Activated CD8-positive, alpha-beta memory T cell treated with anti-CD3 and anti-CD28 coated beads for 4 hours (primary cell): ENCODE measurements at places on chromosomes 1 and 21.

DNA sequence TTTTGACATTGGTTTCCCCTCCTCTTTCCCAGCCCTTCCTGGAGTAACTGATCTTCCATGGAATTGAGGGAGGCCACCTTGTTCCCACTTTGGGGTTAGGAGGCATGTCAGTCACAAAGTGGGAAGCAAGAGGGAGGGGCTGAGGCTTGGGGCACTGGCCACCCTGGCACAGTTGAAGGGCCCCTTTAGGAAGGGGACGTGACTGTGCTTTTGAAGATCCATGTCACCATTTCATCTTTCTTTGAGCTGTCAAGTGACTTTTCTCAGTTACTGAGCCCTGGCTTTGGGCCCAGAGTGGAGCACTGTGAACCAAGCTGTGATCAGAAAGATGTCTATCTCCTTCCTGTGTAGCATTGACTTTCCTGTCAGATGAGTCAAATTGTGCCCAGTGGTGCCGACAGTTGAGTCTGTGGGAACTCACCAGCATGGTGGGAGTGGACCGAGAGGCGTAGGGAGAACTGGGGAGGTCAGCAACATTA lies 38.5 kb upstream of the TDRD10 start:
- DNase-seq, result peak; percentile 17

DNA sequence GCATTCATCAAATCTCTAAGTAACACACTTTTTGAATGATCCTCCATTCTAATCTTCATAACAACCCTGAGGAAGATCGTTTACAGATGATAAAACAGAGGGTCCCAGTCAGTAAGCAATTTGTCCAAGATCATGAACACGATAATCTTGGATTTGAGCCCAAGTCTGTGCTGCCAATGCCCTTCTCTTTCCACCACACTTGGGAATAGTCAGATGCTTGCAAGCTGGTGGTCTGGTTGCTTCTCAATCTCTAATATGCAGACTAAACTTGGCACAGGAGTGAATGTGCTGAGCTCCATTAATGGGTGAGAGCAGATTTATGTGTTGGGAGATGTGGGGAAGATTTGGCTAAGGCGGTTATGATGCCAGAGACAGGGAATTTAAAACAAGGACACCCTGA lies 430.6 kb upstream of the DAB1 start:
- DNase-seq, result no peak

DNA sequence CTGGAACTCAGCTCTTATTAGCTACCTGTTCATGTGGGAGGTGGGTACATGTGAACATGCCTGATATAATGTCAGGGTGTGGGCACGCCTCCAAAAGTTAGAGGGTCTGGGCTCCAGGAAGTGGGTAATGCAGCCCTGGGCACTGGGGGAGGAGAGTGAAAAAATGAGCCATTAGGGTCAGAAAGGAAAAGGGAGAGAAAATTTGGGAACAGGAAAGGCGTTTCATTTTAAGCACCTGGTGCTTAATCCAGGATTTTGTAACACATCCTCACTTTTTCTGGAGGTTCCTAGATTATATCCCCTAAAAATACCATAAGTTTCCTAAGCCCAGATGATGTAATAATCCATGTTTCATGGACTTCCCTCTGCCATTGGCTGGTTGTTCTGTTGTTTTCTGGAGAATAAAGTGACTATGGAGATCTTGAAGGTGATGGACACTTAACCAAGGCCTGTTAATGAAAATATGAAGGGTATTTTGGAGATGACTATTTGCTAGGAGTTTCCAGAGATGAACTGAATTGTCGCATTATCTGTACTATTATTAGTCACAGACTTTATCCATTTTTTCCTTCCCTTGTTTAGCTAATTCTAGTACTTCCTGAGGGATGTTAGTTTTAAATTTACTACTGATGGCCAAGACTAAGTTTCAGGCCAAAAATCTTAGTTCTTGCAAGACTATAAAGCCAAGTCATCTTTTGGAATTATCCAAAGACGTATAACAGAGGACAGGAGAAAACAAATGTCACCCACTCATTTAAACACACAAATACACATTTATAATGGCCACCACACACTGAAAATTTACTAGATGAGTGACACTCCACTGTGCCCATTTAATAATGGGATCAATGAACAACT lies 24.4 kb upstream of the TARBP1 start:
- no peak for DNase-seq

DNA sequence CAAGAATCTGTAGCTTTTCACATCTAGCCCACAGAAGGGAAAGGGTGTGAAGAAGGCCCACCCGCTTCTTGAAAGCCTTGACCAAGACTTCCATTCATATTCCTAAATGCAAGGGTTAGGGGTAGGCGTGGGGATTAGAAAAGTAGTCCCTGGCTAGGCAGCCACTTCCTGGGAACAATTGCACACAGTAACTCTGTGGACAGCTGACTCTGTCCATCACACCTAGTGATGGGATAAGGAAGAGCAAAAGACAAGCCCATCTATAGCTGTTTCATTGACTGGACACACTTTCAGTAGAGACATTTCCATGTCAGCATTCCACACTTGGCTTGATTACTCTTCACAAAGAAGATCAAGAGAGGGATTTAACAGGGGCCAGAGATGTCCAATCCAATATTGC lies 294.2 kb downstream of the PBX1 start:
- no peak for DNase-seq

GRCh38 chr1:28199328-28200233 lies 23.1 kb upstream of the PTAFR start:
- DNase-seq, result peak; percentile 14

GRCh38 chr1:24720152-24720551 lies 25.1 kb upstream of the CLIC4 start:
- no peak for DNase-seq

DNA sequence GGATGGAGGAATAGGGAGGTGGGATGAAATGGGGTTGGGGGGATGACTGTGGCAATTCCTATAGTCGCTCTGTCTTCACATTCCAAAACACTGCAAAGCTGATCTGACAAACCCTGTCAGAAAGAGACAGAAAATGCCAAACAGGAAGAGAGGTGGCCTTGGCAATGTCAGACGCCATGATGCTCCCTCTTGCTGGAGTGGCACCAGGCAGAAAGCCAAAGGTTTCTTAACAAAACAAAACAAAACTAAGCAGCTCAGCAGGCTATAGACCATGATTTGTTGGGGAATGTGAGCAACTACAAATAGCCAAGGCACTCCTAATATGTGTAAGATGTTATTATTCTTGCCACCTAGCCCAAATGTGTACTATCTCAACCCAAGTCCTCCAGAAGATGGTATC lies 42.9 kb upstream of the PLA2G2C start:
- no peak for DNase-seq

DNA sequence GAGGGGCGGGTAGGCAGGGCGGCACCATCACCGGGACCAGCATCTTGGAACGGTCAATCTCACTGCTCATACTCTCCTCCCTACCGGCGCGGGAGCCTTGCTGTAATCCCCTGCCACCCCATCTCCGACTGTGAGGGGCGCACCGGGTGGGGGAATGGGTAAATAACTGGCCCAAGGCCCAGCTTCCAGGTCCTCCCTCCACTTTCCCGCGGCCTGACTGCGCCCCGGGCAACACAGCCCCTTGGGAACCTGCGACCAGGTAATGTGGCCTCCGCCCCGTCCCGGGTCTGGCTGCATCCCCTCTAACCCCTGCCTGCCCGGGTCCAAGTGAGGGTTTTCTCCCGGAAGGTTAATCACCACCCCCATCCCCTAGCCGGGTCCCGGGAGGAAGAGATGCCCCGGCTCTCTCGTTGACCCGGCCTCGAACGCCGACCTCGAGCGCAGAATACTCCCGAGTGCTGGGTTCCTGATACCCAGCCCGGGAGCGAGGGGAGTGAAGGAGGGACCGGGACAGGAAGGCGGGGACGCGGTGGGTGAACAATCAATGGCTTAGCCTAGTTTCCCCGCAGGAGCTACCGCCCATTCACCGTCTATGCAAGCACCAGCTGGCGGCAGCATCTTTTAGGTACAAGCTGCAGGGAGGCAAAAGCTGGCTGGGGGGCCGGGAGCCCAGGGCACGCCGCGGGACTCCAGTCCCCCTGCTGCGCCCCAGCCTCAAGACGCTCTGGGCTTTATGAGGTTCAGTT lies 5.9 kb upstream of the LHX9 start:
- no peak for DNase-seq

- no peak for DNase-seq
These were observed 75.3 kb downstream of the FOXJ3 start for GRCh38 chr1:42259739-42260064.

GRCh38 chr1:19079541-19080472 lies 123.3 kb upstream of the IFFO2 start:
- DNase-seq, result no peak

DNA sequence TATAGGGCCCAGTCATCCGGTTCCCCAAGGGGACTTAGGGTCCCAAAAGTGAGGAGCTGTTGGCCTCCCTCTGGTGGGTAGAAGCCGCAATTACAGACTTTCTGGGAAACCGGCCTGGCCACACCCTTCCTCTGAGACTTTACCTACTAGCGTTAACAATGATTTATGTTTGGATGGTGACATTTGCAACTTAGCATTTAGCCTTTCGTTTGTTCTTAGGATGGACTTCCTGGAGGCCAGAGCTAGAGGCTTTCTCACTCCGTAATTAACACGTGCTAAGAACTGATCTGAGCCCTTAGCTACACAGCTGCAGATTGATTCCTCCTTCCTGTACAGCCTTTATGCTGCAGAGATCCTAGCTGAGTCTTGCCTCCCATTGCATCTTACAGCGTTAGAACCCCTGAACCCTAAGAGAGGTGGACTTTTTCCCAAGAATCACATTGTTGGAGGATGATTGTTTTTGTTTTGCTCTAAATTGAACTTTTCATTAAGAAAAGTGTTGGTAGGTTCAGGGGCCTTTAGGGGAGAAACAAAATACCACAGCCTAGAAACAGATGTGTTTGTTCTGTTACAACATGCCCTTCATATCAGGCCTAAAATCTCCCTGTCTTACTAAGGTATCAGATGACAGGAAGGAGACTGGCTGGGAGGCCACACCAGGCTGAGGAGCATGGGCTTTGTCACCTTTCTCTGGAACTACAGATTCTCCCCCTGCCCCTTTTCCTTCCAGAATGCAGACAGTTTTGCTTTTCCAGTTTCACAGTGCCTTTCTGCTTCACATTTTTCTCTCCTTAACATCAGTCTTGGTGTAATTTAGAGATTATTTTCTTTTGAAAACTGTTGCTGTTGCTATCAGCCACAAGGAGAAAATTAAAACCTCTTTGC lies 1.9 kb downstream of the S100A11 start:
- peak; percentile 23 for DNase-seq

DNA sequence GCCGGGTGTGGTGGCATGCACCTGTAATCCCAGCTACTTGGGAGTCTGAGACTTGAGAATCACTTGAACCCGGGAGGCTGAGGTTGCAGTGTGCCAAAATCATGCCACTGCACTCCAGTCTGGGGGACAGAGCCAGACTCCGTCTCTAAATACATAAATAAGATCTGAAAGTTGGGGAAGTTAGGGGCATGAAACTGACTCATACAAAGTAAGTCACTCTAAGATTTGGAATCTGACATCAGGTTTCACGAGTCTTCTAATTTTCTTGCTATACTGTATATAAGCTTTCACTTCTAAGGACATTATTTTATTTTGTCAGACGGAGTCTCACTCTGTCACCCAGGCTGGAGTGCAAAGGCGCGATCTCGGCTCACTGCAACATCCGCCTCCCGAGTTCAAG lies 30.1 kb downstream of the RNF19B start:
- DNase-seq, result no peak

GRCh38 chr1:26287811-26288210 lies 7.9 kb downstream of the SH3BGRL3 start:
- DNase-seq, result no peak

- DNase-seq, result no peak
These were observed 176.8 kb downstream of the HHIPL2 start for GRCh38 chr1:222370913-222371675.

DNA sequence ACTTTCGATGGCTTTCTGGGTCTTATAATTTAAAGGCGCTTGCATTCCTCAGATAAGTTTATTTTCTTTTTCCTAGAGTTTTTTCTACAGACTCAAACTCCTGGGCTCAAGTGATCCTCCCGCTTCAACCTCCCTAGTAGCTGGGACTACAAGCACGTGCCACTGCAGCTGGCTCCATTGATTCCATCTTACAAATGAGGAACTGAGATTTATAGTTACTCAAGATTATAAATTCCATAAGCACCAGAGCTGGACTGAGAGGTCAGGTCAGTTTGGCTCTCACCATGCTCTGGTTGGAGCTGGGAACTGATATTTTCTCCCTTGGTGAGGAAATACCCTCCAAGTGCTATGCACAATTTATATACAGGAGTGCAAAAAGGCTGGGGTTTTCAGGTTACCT lies 13.4 kb upstream of the PRPF38B start:
- DNase-seq, result no peak

DNA sequence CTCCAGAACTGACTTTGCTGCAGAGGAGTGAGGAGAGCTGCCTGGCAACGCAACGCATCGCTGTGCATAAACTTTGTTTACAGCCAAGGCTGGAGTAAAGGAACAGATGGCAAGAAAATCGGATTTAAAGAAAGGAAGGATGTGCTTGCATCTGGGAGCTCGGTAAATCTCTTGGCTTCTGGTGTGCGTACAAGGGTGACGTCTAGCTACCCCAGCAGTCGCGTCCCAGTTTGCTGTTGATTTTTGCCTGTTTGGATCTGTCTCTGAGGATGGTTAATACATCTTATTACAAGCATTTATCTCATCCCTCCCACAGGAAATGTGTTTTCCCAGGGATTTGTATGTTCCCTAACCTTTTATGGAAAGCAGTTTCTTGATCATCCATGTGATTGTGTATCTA lies 73.3 kb upstream of the RALGPS2 start:
- no peak for DNase-seq

- no peak for DNase-seq
These were observed 40.7 kb downstream of the COQ8A start for GRCh38 chr1:226980565-226981385.

GRCh38 chr21:39891111-39891510 lies 23.9 kb downstream of the PCP4 start:
- no peak for DNase-seq

- no peak for DNase-seq
These were observed 40.7 kb downstream of the WDR3 start for GRCh38 chr1:117970252-117970651.

DNA sequence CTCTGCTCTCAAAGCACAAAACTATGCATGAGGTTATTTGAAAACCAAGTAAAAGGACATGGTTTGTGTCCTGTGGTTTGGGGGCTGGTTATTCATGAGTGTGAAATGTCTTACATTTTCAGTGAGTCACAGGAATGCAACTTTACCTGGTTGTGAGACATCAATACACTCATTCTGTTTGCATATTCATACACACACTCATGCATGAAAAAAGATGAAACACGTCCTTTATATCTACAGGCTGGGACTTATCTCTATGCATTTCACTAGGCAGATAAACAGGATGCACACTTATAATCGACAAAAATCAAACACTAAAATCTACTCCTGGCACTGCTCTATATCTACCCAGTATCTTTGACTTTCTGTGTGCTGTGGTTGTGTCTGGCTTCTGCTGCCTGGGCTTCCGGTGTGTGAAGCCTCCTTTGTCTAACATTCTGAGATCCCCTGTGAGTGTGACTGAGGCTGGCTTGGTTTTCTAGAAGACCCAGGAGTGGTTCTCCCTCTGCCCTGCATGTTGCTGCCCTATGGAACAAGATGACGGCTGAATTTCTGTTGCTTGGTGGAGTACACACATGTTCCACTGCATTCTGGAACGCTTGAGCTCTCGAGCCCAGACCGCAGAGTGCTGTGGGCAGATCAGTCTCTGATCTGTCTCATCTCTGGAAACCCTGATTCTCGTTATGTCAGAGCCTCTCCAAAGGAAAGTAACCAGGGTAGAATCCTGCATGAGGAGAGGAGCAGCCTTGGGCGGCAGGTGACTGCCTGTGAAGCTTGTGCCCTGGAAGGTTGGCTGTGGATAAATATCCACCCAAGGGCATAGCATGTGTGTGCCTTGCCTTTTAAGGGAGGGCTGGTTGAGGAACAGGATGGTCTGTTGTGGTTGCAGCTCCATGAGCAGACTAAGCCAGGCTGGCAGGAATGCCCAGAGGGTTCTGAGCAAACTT lies 19.7 kb upstream of the FASLG start:
- DNase-seq, result peak; percentile 51
